ENCODE measurements at places on chromosomes 5 and 9. TPM values are rescaled to one million over a fixed set of nuclear protein-coding genes. Genes with fewer than 3 reads are reported as not detected.

DNA sequence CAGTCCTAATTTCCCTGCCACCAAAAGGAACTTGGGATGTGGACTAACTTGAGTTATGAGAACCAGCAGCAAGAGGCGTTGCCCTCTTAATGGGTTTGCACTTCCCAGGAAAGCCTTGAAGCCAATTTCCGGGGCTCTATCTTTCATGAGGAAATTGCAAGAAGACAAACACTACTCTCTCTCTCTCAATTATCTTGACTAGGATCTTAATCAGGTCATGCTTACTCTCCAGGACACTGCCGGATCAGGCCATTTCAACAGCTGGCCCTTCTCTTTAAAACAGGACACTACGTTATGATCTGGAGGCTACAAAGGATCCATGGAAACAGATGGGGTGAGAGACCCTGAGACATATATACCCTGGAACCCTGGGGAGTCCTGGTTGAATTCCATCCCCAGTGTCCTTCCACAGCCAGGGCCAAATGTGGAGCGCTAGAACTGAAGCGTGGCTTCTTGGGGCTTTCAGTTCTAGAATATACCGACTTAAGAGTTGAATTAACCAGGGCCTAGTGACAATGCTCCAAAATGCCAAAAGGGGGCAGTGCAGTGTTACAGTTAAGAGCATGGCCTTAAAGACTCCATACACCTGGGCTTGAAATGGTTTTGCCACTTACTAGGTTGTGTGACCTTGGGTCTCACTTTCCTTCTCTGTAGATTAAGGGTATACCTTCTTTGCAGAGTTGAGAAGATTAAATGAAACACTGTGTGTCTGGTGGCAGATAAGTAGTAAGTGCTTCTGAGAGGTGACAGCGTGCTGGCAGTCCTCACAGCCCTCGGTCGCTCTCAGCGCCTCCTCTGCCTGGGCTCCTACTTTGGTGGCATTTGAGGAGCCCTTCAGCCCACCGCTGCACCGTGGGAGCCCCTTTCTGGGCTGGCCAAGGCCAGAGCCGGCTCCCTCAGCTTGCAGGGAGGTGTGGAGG lies 21.1 kb downstream of the FAM219A start:
- peak; percentile 84 for DNase-seq

DNA sequence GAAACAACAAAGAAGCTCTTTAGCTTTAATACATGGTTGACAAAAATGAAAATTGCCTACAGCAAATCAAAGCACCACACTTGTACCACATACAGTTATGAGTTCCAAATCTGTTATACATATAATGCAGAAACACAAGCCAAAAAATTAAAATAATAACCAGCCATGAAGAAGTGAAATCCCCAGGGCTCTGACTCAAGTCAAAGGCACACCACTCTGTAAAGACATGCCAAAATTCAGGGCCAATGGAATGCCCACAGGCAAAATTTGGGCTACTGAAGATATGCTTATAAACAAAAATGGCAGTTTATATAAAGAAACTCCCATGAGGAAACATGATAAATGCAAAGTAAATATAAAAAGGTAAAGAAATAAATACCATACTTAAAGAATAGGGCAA lies 29.0 kb downstream of the THBS4 start:
- no peak for DNase-seq

- DNase-seq = no peak
Observed at GRCh38 chr5:80958616-80959015, 1.5 kb upstream of the RASGRF2 start.

DNA sequence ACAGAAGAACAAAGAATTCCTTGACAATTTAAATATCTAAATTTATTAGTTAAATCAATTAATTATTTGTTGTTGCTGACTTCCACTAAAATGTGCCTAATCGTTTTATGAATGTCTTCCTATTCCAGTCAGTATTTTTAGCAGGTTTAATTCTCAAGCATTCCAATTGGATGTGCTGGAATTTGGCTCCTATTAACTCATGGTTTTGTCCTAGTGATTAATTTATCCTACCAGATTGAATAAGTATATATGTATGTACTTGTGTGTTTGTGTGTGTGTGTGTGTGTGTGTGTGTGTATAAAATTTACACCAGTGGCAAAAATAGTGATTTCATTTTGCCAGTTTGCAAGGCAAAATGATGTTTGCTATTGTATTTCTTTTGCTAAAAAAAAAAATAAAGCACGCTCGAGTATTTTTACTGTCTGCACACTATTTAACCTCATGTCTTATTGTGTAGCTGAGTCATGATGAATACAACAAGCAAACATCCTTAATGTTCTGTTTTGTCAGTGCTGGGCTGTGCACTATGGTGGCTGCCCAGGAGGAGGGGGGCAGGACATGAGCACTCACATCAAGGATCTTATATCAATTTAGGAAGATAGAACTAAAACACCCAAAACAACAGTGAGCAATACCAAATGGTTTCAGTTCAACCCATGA lies 375.5 kb downstream of the PDE4D start:
- no peak for DNase-seq

DNA sequence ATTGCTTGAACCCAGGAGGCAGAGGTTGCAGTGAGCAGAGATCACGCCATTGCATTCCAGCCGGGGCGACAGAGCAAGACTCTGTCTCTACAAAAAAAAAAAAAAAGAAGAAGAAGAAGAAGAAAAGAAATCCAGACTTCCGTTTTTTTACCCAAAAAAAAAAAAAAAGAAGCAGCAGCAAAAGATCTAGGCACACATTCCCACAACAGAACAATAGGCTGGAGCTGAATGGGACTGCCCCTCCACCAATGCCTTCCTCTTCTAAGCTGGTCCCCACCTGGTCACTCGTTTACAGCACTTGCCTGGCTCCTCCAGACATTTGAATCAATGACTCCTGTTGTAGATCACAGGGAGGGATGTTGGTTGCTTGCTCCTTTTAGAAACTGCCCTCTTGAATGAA lies 1.6 kb upstream of the LMAN2 start:
- no peak for DNase-seq

GRCh38 chr9:113901221-113901688 lies 25.1 kb downstream of the ZNF618 start:
- no peak for DNase-seq

- no peak for DNase-seq
Observed at GRCh38 chr9:111994831-111995458, 98.3 kb downstream of the UGCG start.

DNA sequence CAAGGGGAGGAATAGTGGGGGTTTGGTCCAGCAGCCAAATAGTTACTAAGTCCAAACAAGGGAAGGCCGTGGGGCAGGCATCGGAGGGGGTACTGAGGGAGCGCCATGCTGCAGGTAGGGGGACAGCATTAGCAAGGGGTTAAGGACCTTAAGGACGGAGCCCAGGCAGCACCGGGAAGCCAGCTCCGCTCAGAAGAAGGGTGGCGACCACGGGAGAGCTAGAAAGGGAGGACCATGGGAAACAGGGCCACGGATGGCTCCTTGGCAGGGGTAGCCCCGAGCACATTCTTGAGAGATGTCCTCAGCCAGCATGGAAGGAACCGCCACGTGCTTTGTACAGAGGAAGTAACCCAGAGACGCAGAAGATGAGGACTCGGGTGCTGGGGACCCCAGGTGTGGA lies 76.2 kb upstream of the STXBP1 start:
- no peak for DNase-seq

DNA sequence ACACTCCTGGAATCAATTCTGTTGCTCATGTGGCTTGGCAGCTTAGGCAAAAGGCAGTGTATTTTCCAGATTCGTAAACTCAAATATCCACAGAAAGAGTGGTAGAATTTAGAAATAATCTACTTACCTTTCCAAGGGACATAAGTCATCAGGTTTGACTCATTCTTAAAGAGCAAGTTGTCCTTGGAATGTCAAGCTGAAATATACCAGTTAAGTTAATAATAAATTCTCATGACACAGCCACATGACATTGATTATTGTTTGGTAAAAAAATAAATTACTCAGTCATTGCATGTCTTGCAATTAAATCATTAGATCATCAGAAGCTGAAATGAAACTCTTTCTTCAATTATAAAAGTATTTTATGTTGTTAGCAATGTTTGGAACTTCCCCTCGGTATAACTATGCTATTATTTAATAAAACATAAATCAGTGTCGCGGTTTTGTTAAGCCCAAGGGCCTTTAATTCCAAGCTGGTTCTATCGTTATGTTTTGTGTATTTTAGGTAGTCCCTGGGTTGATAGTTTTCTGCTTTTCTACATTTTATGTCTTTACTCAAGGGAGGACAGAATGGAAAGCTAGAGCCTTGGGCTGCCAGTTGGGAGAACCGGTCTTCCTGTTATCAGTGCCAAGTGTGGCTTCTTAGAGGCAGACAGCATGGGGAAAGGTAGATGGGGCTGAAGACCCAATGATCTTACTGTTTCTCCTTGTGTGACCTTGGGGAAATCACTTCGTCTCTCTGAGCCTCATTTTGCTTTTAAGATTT lies 79.3 kb upstream of the PRLR start:
- no peak for DNase-seq

- no peak for DNase-seq
Observed at GRCh38 chr9:135048046-135048757, 39.3 kb upstream of the OLFM1 start.

DNA sequence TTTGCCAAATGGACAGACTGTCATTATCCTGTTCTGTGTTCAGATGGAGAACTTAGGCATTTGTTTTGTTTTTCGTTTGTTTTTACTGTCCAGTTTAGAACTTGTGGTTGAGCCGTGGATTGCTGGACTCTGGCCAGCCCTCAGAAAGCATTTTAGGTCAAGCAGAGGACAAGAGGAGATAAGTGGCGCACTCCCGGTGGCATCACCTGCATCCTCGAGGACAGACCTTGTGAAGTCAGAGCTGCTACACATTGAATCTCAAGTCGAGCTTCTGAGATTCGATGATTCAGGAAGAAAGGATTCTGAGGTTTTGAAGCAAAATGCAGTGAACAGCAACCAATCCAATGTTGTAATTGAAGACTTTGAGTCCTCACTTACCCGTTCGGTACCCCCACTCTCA lies 8.9 kb downstream of the MTRR start:
- no peak for DNase-seq

DNA sequence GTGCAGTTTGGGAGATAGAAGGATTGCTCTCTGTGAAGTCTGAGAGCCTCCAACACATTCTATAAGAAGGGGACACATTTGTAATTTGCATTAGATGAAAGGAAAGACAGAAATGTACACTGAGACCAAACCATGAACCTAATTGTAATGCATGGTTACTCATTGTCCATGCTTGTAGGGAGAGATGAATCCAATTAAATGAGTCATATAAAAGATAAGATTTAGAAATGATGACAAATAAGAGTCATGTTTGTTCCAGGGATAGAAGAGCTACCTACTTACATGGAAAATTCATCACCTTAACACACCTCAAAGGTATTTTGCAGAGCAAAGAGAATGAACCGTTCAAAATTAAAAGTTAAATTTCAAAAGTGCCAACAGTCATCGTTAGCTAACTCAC lies 85.1 kb downstream of the FBXL7 start:
- DNase-seq = no peak

GRCh38 chr9:7129391-7129790 lies 371.6 kb downstream of the KDM4C start:
- no peak for DNase-seq

DNA sequence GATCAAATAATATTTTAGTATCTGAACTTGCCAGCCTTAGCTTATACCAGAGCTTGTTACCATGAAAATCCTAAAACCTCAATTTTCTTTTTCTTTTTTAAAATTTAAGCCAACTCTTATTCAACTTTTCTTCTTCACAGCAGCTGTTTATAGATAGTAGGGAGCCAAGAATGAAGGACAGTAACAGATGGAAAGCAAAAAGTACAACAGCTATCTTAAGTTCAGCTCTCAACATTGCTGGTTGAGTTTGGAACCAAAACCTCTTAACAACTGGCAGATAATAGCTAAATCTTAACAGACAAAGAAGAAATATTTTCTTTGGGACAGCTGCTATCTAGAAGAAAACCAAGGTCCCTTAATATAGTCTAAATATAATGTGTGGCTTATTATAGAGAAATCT lies 74.7 kb downstream of the PJA2 start:
- no peak for DNase-seq

DNA sequence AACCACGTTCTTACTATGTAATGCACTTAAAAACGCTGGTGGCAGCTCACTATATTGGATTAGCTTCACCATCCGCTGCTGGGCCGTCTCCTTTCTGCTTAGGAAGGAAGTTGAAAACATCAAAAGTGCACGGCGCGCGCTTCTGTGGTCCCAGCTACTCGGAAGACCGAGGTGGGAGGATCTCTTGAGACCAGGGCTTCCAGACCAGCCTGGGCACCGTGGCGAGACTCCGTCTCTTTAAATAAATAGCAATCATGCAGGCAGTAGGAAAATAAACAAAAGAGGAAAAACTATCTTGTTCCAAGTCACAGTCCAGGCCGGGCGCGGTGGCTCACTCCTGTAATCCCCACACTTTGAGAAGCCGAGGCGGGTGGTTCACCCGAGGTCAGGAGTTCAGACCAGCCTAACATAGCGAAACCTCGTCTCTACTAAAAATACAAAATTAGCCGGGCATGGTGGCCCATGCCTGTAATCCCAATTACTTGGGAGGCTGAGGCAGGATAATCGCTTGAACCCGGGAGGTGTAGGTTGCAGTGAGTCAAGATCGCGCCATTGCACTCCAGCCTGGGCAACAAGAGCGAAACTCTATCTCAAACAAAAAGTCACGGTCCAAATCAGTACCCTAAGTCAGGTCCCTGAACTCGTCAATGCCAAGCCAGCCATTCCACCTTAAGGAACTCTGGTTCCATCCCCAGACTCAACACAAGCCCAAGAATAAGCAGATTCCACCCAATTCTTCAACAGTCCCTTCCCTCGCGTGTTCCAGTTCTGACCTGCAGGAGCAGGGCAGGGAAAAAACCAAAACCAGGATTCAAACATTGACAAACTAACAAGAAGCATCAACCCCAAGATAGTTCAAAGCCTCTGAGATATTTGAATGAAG lies 1.0 kb upstream of the GOLGA1 start:
- peak; percentile 53 for DNase-seq

- DNase-seq = peak; percentile 70
Observed at GRCh38 chr5:179558932-179559283, 8.6 kb downstream of the RUFY1 start.

DNA sequence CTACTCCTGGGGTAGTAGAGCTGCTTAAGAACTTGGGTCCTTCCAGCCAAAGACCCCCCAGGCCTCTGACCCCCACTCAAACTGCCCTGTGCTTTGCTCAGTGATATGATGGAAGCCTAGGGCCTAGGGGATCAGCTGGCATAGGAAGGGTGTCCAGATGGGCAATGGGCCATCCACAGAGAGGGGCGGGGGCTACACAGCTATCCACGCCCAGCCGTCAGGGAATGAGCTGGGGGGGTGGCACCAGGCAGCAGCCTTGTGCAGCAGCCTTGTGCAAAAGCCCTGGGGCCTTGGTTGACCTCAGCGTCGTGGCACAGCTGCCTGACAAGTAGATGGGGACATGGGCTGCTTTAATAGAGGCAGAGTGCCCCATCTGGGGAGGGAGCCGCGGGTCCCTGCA lies 43.2 kb downstream of the DAB2IP start:
- DNase-seq = no peak

Gene ZFP62
- polyA plus RNA-seq = 74.6 TPM

Gene ZNF483
- 3.9 TPM for polyA plus RNA-seq

Gene AGXT2
- polyA plus RNA-seq = 45.6 TPM

Gene C9orf153
- polyA plus RNA-seq = 0.15 TPM

Gene PRPF4
- polyA plus RNA-seq = 43.3 TPM

Gene PCDH1
- polyA plus RNA-seq = 22.4 TPM

Gene CYLC2
- polyA plus RNA-seq = not detected

Gene RNF130
- 69.9 TPM for polyA plus RNA-seq

Gene PCA3
- polyA plus RNA-seq = 0.96 TPM

Gene WHRN
- polyA plus RNA-seq = 12.4 TPM

Gene FLT4
- polyA plus RNA-seq = 23.6 TPM

Gene PCDHGA8
- 0.60 TPM for polyA plus RNA-seq

Gene PCDHA6
- polyA plus RNA-seq = 0.38 TPM

Gene CD180
- 0.45 TPM for polyA plus RNA-seq

Gene RNF38
- polyA plus RNA-seq = 56.3 TPM

Gene SLC6A18
- polyA plus RNA-seq = 0.53 TPM

Gene ZNF618
- polyA plus RNA-seq = 47.9 TPM

Gene DOCK2
- polyA plus RNA-seq = 2.6 TPM

Gene FOXD4L3
- polyA plus RNA-seq = not detected
